T-helper 22 cell (primary cell): ENCODE measurements at places on chromosomes 4 and X.

- no peak for DNase-seq
Measured at GRCh38 chrX:108000751-108001150, 18.6 kb upstream of the TEX13B start.

- peak; percentile 20 for DNase-seq
Measured at GRCh38 chr4:158769175-158769921, 522 bp downstream of the FNIP2 start.

DNA sequence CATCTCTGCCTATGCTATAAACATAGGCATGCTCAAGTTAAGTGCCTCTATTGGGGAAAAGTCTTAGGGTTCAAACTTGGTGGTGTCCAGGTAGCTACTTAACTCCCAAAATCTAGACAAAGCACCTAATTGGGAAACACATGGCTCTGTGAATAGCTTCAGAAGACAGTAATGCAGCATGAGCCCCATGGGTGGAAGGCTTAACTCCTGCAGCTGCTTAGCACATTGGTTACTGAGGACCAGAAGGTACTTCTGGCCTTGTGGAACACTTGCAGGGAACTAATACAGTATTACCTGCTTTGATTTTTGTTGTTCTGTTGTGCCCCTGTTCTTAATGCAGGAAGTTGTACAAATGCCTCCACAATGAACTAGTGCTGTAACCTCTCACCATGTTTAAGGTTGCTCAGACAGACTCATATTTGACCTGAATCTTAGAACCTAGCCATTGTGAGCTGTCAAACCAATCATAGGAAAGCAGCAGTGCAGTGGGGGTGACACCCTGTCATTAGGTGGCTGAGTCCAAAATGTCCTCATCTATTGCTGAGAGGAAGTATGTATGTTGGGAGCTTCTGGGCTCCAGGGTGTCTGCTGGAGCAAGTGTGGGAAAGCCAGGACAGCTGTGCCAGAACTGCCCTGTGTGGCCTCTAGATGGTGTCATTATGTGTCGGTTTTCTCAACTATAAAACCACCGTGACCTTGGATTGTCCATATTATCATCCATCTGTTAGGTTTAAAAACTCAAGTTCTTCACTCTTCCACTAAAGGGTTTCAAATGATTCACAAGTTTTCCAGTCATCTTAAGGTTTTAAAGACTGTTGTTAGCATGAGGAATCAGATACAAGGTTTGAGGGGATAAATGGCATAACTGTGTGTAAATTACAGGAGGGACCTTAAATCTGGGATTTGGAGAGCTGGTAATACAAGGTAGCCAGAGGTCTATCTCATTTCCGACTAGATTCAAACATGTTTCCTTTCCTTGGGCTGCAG, 69.9 kb upstream of the WDR1 start:
- no peak for DNase-seq

DNA sequence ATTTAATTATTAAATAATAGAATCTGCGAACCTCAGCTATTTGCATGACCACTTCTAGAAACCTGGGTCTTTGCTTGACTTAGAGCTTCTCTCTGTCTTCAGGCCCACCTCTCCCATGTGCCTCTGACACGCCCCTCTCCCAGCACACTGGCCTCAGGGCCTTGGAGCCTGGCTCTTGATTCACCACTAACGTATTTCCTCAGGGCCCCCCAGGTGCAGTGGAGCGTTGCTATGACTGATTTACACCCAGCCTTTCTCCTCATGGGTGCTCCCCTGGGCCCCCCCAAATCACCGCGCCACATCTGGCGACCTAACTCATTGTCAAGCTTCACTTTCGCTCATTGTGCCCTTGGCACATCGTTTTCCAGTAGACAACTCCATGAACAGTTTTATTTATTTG, 37.9 kb upstream of the TENM3 start:
- DNase-seq, result no peak

GRCh38 chr4:174357321-174357720, 73.6 kb downstream of the CEP44 start:
- DNase-seq, result no peak

- no peak for DNase-seq
Measured at GRCh38 chrX:9327086-9327746, 137.6 kb upstream of the TBL1X start.

- DNase-seq, result no peak
Measured at GRCh38 chrX:135944486-135944885, 29.3 kb downstream of the MMGT1 start.

GRCh38 chrX:69361311-69361845, 142.7 kb upstream of the NALF2 start:
- no peak for DNase-seq

- no peak for DNase-seq
Measured at GRCh38 chrX:52280812-52281211, 88.0 kb upstream of the XAGE2 start.

- no peak for DNase-seq
Measured at GRCh38 chr4:8586671-8587468, 5.7 kb upstream of the CPZ start.

DNA sequence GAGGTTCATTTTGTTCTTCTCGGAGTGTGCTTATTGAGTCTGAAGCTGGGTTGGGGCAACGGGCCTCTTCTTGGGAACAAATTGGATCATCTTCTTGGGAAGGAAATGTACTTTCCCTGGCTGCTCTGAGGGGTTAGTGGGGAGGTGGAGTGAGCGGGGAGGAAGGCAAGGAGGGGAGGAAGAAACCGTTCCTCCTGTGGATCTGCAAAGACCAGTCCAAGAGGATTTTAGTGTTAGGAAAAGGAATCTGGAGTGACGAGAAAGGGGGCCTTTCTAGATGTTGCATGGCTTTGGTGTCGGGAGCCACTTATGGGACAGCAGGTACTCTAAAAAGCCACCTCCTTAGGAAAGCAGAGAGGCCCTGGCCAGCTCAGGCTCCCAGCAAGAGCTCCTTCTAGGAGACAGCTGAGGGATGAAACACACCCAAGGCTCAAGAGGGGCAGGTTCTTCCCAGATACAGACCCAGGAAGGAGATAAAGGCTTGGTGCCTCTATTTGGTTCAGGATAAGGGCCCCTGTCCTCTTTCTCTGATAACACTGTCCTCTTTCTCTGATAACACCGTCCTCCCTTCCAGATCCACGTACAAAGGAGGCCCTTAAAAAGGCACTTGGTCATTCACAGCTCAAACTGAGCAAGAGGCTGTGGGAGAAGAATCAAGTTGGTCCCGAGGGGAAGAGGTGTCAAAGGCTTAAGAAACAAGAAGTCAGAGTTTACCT, 451 bp downstream of the SOD3 start:
- no peak for DNase-seq

GRCh38 chr4:27787195-27787594, 926.6 kb downstream of the STIM2 start:
- DNase-seq, result no peak

GRCh38 chr4:52957835-52958631, 95.9 kb downstream of the RASL11B start:
- no peak for DNase-seq

- no peak for DNase-seq
Measured at GRCh38 chr4:26356081-26356501, 35.3 kb downstream of the RBPJ start.

DNA sequence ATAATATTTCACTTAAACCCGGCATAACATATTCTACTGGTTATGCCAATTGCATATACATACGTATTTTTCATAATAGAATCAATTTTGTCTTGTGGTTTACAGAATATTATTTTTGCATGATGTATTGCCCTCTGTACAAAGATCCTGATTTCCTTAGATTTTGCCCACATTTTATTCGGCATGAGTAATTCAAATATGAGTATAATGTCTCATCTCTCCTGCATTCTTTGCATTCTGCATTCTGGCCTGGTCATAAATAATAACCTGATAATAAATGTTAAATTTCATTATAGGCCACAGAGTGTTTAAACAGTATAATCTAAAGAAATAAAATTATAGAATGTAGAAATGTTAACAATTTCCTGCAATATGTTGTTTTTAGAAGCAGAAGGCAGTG, 205.3 kb downstream of the TLL1 start:
- no peak for DNase-seq

DNA sequence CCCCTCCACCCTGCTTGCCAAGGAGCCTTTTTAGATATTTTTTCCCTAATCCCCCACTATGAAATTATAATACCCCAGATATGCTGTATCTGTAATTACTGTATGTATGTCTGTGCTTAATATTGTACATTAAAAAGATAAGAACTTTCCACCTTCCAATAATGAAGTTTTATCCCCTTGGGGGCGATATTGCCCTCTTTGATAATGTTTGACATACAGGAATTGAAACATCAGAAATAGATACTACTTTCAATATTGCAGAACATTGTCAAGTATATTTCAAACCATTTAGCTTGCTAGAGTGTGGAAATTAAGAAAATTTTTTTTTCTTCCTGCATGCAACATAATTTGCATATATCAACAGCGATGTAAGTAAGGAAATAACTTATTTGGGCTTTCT, 58.9 kb downstream of the NAF1 start:
- DNase-seq, result no peak

DNA sequence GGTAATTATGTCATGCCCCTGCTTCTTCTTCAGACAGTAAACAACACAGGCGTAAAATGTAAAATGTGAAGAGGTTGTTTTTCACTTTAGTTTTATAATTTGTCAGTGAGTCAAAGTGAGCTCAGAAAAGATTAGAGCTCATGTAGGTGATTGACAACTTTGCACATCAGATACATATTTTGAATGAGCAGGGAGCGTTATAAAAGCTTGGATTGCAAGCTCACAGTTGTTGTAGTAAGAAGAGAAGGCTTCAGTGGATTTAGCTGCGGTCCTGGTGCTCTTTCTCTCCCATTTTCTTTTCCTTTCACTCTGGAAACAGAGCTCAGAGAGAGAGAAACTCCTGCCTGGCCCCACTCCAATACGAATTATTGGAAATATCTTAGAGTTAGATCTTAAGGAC, 26.4 kb downstream of the MTMR1 start:
- DNase-seq, result no peak

- DNase-seq, result no peak
Measured at GRCh38 chr4:152103181-152103901, 342.5 kb upstream of the GATB start.

DNA sequence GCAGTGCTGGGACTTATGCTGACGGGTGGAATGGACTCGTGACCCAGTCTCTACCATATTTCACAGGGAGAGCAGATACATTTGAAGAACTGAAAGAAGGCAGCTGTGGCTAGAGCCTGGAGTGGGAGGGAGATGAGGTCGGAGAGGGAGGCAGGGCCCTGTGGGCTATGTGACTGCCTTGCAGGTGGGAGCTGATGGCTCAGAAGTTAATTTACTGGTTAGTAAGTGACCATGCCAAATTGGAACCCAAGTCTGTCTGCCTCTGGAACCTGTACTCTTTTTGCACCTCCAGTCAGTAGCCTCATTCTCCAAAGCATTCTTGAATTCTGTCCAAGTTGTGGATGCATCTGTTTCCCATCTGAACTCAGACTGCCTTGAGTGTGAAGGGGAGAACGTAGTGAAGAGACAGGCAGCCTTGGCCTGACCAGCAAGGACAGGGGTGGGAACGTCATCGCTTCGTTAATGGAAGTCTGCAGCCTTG, 92.3 kb downstream of the REPS2 start:
- DNase-seq, result no peak
